BE2C (cell line): ENCODE measurements at places on chromosomes 7 and 10.
A peak's percentile ranks its signal among the peaks of the same experiment; 100 is the strongest.

- no peak for DNase-seq
These were observed 36.5 kb upstream of the SLC39A12 start for GRCh38 chr10:17915181-17915580.

DNA sequence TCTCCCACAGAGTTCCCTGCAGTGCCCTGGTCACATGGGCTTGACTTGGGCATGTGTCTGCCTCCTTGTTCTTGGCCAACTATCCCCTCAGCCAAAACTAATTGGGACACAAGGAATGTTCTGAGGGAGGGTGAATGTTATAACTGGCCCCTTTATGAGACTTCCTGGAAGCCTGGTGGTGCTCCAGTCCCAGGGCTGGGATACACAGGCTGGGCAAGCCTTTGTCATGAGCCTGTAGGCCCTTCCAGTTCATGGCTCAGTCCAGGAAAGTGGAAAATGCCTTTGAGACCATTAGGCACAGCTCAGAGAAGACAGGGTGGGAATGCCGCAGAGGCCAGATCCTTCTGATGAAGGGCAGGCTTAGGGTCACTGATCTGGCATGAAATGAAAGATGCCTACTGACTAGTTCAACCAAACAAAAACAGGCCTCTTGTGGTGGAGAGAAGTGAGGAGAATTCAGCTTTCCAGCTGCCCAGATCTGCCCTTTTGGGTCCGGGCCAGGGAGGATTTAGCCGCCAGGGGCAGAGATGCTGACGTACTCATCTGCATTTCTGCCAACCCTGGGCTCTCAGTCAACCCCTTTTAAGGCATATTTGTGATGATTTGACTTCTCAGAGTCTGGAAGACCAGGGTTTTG, 961.5 kb downstream of the KCNMA1 start:
- peak; percentile 29 for DNase-seq

- DNase-seq, result no peak
These were observed 96.6 kb downstream of the PTPRE start for GRCh38 chr10:128003521-128003920.

DNA sequence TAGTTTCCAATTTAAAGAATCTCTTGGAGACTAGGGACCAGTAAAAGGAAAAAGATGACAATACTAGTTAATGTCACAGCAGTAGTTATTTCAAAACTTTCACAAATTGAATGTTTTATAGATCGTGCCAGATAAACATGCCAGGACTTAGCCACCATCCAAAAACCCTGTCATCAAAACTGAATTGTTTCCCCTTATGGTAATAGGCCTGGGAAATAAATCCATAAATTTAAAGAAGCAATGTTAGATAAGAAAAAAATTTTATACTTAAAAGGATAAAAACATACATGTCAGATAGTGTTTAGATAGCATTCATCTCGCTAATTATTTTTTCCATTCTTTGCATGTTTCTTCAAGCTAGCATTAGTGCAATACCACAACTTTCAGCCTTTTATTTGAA, 71.2 kb downstream of the SUGCT start:
- DNase-seq, result no peak

GRCh38 chr10:124343351-124344265, 75.1 kb downstream of the OAT start:
- no peak for DNase-seq

DNA sequence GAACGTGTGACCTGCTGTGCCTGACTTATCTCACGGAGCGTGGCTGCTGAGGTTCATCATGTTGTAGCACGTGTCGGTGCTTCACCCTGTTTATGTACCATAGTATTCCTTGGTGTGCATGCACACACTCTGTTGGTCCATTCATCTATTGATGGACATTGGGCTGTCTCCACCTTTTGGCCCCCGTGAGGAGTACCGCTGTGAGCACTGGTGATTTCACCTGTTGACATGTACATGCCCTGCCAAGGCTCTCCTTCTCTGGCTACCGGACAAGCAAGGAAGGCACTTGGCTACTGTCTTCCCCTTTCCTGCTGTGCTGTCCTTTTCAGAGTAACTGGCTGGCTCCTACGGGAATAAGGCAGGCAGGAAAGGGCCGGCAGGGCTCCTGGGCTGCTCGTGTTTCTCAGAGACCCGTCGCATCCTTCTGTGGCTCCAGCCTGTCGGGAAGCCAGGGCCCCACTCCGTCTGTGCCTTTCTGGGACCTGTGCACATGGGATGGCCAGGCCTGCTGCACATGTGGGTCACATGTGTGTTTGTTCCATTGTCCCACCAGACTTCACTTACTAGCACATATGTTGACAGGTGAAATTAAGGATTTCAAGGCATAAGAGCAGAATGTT, 17.8 kb upstream of the TBRG4 start:
- DNase-seq, result no peak

- no peak for DNase-seq
These were observed 221.4 kb upstream of the SEMA3C start for GRCh38 chr7:81140252-81140651.

- DNase-seq, result no peak
These were observed 125.5 kb downstream of the NPY start for GRCh38 chr7:24409431-24410024.

DNA sequence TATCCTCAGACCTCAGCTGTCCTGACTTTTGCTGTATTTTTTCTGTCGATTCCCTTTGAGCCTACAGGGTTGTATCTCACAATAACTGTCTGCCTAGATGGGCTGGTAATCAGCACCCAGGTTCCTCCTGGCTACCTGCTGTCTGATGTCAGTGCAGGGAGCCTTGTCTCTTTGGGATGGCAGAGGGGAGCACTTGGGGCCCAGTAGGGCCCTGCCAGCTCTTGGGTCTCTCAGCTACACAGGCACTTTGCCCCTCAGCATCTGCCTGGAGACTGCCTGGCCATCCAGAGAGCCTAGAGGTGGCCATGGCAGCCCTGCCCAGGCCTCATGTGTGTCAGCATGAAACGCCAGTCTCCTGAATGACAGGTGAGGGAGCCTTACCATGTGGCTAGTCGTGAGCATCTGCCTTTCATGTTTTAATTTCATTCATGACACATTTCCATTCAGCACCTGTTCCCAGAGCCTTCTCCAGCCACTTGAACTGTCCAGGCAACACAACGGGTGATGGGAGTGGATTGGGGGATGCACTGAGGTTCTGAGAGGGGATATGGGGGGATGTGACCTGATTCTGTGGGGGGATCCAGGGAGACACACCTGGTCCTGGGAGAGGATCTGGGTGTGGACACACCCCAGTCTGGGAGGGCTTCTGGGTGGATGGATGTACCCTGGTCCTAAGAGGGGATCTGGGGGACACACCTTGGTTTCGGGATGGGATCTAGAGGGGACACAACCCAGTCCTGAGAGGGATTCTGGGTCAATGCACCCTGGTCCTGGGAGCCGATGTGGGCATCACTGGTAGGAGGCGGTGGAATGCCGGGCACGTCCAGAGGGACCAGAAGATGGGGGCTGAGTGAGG, 21.9 kb downstream of the ADCY1 start:
- DNase-seq, result no peak

GRCh38 chr7:152663148-152663740, 12.7 kb downstream of the XRCC2 start:
- DNase-seq, result no peak

DNA sequence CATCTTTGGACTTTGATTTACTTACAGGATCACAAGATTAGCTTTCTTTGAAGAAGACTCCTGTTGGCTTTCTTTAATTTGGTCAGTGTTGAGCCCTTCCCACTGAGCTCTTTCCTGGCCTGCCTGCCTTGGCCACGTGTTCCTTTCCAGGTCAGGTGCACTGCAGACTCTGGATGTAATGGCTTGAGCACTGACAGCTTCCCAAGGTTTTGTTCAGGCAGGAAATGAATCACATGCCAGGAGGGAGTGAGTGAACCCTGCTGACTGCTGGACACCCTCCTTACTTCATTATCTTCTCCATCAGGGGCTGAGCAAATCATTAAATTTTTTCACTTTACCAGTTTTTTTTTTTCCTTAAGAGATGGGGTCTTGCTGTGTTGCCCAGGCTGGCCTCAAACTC, 29.8 kb downstream of the SNX10 start:
- DNase-seq, result no peak

GRCh38 chr10:48364659-48365405, 58.4 kb downstream of the MAPK8 start:
- DNase-seq, result no peak

- DNase-seq, result no peak
These were observed 107.8 kb downstream of the SRI start for GRCh38 chr7:88111954-88112471.

- DNase-seq, result peak; percentile 62
These were observed 267.1 kb downstream of the REEP3 start for GRCh38 chr10:63788152-63788821.

- no peak for DNase-seq
These were observed 109.0 kb upstream of the SHH start for GRCh38 chr7:155921086-155921803.

DNA sequence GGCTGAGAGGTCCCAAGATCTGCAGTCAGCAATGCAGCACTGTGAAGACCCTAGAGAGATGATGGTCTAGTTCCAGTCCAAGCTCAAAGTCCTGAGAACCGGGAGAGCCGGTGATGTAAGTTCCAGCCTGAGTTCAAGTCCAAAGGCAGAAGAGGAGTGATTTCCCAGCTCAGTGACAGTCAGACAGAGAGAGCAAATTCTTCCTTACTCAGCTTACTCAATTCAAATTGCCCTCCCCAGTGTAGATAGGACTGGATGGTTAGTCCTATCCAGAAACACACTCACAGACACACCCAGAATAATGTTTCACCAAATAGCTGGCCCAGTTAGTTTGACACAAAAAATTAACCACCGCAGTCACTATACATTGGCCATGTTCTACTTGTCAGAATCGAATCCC, 185.5 kb upstream of the MYO3A start:
- DNase-seq, result no peak

DNA sequence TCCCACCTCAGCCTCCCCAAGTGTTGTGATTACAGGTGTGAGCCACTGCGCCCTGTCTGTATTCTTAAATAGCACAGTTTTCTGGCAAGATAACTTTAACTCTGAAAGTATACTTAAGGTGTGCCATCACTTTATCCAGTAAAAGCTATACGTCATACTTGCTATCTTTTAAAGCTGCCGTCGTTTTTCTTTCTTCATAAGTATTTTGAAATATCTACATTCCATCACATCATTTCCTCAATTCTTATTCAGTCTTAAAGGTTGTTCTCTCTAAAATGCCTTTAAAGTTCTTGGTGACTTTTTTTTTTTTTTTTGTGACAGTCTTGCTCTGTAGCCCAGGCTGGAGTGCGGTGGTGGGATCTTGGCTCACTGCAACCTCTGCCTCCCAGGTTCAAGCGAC, 34.7 kb downstream of the PTPN12 start:
- no peak for DNase-seq

GRCh38 chr10:112131996-112132395, 51.6 kb downstream of the GPAM start:
- no peak for DNase-seq

DNA sequence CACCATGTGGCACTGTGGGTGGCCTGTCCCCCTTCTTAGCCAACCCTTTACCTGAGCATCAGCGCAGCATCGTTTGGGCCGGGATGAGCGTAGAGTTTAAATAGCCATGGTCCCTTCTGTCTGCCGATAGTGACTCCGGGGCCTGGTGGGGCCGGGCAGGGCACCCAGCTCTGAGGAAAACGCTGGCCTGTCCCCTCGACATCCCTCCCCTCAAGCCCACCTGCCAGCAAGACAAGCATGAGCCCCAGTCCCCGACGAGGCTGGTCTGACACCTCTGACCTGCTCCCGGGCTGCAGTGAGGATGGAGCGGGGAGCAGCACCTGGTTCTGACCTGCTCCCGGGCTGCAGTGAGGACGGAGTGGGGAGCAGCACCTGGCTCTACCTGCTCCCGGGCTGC, 31.1 kb upstream of the CNPY1 start:
- DNase-seq, result no peak

GRCh38 chr7:68348401-68348800, 1249.9 kb upstream of the AUTS2 start:
- DNase-seq, result no peak

DNA sequence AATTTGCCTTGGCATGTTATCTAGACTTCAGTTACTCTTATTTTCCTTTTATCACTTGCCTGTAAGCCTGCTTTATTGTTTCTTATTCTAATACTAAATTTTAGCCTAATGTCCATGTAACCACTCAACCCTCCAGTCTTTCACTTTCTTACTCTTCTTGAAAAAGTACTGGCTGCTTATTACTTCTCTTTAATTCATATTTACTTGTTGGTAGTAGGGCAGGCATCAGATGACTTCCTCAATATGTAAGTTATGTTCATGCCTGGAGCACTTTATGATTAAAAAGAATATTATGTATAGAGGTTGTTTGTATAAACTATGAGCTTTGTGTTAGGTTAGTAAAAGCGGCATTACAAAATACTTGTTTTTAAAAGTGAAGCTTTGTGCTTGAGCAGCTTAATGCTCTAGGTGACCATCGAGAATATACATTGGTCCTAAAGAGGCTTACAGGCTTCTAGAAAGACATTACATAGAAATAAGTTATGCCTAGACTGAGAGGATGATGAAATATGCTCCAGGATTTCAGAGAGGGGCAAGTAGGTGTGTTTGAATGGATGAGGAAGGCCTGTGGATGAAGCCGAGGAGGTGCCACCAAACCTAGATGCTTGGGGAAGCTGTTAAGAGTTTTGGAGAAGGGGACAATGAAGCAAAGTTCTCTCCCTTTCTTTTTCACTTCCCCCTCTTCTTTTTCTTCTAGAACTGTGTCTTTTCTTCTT, 207.1 kb upstream of the HDAC9 start:
- no peak for DNase-seq
